ENCODE measurements at places on chromosomes 5 and 9. TPM values are rescaled to one million over a fixed set of nuclear protein-coding genes. Genes with fewer than 3 reads are reported as not detected.

GRCh38 chr5:158039911-158040347 lies 181.0 kb upstream of the CLINT1 start:
- DNase-seq: no peak

DNA sequence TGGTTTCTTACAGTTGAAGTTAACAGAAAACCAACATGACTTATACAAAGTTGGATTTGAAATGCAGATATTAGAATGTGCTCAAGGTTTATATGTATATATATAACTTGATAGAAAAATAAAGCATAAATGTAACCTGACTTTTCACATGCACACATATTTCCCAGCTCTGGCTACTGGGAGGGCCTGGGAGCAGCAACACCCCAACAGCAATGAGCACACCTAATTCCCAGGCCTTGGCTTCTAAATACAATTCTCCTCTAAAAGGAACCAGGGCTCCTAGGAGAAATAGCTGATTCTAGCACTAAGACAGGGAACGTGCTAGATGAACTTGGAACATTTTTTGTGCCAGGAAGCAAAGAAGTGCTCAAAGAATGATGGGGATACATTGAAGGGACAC lies 42.1 kb downstream of the DENND1A start:
- DNase-seq: no peak

GRCh38 chr9:80163889-80164288 lies 592.1 kb downstream of the TLE4 start:
- no peak for DNase-seq

- DNase-seq: no peak
Observed at GRCh38 chr5:53120165-53120564, 10.6 kb upstream of the MOCS2 start.

DNA sequence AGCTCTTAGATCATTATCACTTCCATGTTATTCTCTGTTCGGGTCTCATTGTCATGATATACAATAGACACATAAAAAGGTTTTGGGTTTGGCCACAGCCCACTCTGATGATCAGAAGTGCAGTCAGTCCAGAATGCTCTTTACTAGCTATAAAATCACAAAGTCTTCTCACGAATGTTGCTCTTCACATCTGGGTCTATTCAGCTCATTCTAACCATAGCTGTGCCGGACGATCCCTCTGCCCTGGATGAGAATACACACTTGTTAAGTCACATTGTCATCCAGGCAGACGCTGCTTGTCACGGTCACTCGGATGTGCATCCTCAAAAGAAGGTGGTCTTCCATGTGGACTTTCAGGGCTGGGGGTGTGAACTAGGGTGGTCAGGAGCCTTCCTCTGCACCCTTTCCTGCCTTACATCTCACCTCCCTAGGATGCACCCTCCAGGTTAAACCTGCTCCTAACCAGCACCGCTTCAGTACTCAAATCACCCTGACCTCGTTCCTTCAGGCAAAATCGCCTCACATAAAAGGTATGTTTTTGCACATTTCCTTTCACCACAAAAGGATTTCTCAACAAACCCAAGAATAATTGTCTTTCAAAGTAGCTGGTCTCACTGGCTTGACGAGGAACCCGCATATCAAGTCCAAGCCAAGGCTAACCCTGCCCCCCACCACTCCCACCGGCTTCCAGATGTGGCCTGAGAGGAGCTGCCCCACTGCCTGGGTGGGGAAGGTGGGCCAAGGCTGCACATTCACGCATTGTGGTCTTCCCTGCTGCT lies 21.9 kb downstream of the ANKH start:
- DNase-seq: no peak

DNA sequence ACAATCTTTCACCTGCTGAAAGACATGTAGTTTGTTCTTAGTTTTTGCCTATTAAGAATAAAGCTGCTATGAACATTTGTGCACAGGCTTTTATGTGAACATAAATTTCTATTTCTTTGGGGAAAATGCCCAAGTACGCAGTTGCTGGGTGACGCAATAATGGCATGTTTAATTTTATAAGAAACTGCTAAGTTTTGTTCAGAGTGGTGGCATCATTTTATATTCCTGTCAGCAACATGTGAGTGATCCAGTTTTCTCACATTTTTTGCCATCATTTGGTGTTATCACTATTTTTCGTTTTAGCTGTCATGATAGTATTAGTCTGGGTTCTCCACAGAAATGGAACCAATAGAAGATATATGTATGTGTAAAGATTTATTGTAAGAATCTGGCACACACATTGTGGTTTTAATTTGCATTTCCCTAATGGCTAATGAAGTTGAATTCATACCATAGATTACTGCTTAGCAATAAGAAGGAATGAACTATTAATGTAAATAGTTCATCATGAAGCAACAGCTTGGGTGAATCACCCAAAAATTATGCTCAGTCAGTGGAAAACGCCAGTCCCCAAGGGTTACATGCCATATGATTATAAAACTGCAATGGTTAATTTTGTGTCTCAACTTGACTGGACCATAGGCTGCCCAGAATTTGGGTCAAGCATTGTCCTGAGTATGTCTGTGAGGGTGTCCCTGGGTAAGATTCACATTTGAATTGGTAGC lies 358.6 kb downstream of the MSX2 start:
- DNase-seq: no peak

- DNase-seq: no peak
Observed at GRCh38 chr9:71120501-71121247, 747 bp downstream of the TRPM3 start.

GRCh38 chr9:12777121-12778022 lies 2.6 kb downstream of the LURAP1L start:
- DNase-seq: no peak

GABRG2 gene
- polyA plus RNA-seq: not detected

DNA sequence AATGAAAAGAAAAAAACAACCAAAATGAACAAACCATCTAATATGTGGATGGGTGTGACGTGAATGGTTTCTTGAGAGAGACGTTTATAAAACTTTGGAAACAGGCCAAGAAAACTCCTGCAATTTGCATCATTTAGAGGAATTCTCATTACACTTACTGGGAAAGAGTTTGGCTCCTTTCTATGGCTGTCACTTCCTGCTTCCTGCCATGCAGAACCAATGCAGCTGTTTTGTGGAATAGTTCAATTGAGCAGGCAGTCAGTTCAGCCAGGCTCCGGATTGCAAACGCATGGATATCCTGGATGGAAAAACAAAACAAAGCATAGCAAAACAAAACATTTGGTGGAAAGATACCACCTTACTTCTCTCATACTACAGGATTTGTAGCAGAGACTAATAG lies 36.6 kb downstream of the FAM114A2 start:
- no peak for DNase-seq

DNA sequence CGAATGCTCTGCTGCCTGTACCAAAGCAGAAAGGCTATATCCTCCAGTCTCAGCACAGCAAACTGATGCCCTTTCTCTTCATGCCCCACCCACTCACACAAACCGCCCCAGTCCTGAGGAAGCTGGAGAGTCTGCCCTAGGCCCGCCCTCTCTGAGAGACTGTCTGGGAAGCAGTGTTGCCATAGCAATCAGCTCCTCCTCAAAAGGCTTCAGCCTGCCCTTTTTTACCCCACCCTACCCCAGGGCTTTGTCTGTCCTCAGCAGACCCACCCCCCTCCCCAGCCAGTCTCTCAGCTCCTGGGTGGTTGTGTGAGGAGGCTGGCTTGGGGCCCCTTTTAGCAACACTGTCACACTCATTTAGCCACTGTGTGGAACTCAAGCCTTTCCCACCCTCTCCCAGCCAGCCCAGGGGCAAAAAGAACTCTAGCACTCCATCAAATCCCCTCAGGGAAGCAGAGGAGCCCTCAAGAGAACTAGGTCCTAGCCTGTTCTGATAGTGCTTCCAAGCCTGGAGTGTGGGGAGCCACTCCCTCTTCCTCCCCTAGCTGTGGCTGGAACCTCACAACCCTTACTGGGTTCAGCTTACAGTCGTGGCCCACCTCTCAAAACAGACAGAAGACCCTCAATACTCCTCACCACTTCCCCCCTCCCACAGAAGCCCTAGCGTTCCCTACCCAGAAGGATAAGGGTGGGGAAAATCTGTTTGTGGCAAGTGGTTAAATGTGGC lies 1.4 kb downstream of the ATOSB start:
- DNase-seq: peak; percentile 62

ABLIM3 gene
- 5.9 TPM for polyA plus RNA-seq

GRCh38 chr9:16013366-16013765 lies 460.5 kb downstream of the CCDC171 start:
- no peak for DNase-seq

- no peak for DNase-seq
Observed at GRCh38 chr5:1005904-1006655, 2.5 kb upstream of the NKD2 start.

DNA sequence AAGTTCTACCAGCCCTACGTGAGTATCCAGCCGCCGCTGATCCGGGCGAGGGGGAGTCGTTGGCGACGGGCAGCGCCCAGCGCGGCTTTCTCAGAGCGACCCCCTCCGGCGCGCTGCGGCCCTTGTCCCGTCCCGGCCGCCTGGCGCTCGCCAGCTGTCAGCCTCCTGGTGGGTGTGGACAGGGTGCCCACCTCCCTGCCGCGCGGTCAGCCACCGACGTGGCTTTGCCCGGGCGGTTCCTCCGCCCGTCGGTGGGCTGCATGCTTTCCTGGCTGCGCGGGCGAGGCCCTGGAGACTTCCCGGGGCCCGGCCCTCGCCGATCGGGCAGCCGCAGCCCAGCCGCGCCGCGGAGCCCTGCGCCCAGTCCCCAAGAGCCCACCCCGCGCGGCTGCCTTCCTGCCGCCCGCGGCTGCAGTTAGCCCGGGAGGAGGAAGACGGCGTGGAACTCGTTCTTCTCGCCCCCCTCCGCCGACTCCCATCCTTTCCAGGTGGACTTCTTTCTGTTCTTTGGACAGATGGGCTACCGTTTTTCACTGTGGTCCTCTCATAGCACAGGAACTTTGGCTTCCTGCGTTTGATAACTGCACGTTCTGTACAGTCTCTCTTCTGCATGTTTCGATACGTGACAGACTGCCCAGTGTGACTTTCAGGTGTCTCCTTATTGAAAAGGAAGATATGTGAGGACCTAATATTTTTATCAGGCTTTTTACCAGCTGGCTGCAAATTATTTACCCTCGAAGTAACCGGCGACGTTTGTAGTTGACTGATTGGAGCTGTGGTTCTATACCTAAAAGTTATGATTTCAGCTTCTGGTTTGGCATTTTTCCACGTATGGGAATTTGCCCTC lies 577 bp downstream of the AP3S1 start:
- DNase-seq: peak; percentile 90

FAM221B gene
- not detected for polyA plus RNA-seq

DNA sequence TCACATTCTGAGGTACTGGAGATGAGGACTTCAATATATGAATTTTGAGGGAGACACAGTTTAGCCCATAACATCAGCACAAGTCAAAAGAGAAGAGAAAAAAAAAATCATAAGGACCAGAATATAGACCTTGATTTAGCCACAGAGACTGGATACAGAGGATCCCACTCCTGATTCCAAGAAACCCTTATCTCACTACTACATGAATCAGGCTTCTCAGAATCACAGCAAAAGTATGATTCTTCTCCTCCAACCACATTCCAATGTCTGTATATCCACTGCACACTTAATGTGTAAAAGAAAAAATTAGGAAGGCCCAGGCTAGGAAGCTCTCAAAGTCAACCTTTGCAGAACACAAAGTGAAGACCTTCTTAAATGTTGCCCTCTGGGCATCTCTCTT lies 610.9 kb downstream of the DTWD2 start:
- no peak for DNase-seq

ST8SIA4 gene
- 0.02 TPM for polyA plus RNA-seq

DNA sequence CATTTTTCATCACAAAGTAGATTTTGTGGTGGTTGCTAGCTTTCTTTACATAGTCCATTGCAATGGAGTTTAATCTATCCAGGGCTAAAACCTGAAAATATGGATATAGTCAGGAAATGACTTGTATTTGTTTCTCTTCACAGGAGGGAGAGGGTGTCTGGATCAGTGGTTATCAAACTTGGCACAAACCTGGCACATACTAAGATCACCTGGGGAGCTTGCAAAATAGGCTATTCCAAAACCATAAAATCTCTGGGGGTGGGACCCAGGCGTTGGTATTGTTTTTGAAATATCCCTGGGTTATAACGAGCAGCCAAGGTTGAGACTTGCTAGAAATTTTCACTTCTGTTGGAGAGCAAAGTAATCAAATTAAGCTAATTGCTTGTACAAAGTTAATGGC lies 179.9 kb downstream of the PCSK1 start:
- DNase-seq: no peak

DNA sequence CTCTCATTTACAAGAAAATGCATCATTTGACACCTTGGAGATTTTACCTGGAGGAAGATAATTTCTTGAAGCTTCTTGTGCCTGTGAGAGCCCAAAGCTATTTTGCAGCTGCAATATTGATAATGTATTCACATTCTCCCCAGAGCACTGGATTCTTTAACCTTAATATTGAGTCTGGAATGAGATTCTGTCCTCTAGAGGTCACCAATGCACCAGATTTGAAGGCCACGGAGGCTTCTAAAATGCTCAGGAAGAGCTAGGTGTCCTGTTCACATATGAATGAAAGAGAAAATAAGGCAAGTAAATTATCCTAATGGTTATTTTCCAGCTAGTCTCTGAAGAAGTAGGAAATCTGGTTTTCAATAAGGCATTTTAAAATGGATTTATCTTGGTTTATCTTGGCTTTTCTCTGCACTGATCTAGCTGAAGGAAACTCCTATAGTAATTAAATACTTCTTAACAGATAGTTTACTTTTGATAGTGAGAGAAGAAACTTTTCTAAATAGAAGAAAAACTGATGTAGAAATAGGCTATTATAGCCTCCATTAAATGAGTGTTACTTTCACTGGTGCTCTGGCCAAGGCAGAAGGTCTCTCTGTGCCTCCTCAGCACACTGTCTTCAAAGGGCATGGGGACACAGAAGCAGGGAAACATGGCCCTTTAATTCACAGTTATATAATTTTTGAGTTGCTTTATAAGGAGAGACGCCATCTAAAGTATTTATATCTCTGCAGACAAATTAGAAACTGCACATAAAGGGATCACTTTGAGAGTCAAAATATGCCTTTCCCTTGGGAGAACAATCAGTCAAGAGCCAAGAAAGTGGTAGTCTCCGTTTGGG lies 297.0 kb upstream of the ACTBL2 start:
- DNase-seq: peak; percentile 42

GFI1B gene
- 0.03 TPM for polyA plus RNA-seq

FAM169A gene
- polyA plus RNA-seq: 3.3 TPM

GRCh38 chr5:135441919-135442318 lies 5.2 kb downstream of the DCANP1 start:
- DNase-seq: no peak

GRCh38 chr9:72312386-72312987 lies 52.5 kb downstream of the ZFAND5 start:
- DNase-seq: no peak

POU5F2 gene
- 0.02 TPM for polyA plus RNA-seq

IL3 gene
- not detected for polyA plus RNA-seq

Measured in SK-N-SH (cell line).